ENCODE measurements at places on chromosomes 13 and 19.

- no peak for DNase-seq
Observed at GRCh38 chr13:78679329-78679728, 20.4 kb upstream of the OBI1 start.

DNA sequence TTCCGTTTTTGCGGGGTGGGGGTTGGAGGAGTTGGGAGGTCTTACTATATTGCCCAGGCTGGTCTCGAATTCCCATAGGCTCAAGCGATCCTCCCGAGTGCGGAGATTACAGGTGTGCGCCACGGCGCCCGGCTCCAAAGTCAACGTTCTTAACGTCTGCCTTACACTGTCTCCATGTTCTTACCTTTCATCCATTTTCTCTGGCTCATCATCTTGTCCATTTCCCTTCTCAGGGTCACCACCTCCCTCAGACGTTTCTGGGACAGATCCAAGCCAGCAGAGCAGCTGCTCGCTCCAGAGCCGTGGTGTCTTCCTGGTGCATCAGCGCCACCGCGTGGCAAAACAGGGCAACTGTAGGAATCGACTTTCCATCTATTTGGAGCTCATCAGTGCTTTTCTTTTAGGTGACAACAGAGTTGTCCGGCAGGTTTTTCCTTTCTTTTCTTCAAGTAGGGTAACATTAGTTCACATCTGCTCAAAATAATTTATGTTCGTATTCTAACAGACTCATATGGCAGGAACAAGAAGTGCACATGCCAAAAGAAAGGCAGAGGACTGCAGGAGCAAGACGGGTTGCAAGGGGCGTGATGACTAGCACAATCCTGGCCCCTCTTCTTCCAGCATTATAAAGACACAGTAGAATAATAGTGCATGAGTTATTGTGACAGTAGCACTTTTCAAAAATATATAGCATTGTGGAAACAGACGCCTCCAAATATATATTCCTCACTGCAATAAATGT, 103.1 kb upstream of the ABCC4 start:
- DNase-seq = peak; percentile 83

DNA sequence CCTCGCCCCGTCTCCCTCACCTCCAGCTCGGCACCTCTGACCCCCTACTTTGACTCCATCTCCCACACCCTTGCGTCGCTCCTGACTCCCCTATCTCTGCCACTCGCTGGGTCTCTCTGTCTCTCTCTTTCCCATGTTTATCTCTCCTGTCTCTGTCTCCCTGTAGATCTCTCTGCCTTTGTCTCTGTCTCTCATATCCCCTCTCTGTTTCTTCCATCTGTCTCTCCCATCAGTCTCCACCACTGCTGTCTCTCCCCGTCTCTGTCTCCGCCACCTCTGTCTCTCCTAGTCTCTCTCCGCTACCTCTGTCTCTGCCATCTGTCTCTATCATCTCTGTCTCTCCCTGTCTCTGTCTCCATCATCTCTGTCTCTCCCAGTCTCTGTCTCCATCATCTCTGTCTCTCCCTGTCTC, 12.4 kb upstream of the BBC3 start:
- no peak for DNase-seq

GRCh38 chr13:111304041-111304544, 16.3 kb upstream of the TEX29 start:
- peak; percentile 60 for DNase-seq

GRCh38 chr19:1470305-1471009, 8.6 kb downstream of the C19orf25 start:
- DNase-seq = no peak

DNA sequence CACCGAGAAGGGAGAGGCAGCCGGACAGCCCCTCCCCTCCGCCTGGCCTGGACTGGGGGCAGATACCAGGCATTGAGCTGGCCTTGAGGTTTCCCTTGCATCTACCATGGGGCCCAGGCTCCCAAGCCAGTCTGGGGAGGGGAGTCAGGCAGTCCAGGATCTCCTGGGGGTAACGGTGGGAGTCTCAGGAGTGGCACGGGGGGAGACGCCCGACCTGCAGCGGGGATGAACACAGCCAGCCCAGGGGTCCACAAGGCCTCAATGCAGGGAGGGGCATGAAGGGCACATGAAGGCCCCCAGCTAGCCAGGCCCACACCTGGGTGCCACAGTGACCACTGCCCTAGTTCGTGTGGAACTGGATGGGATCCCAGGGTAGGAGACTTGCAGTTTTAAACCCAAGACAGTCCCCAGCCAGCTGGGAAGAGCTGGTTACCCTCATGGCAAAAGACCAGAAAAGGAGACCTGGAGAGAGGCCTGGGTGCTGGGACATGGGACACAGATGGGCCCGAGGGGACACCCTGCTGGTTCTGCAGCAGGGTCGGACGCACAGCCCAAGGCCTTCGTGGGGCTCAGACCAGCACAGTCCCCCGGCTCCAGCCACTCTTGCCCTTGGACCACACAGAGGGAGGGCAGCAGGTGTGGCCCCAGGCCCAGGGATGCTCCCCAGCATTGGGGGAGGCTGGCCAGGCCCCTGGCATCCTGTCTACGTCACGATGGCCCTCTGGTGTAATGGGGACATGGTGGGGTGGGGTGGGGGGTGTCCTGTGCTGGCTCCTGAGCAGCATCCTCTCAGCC, 4.6 kb upstream of the UQCR11 start:
- no peak for DNase-seq

DNA sequence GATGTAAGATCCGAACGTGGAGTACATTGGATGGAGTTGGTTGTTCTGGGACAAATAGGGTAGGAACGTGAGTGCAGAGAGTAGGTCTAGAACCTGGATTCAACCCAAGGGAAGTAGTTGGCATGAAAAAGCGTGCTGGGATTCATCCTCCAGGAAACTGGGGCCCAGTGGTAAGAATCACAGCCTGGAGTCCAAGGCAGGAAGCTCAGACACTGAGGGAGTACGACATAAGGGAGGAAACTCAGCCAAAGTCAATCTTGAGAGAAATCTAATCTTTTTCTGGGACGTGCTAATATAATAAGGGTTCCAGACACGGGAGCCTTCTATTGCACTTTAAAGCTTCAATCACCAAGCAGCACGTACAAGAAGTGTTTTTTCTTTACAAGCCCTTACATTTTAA, 46.4 kb downstream of the DLEU7 start:
- no peak for DNase-seq

GRCh38 chr19:46081928-46082727, 41.3 kb upstream of the IGFL4 start:
- no peak for DNase-seq

GRCh38 chr13:35228536-35228935, 248.0 kb downstream of the MAB21L1 start:
- DNase-seq = no peak

- DNase-seq = no peak
Observed at GRCh38 chr13:40453351-40454021, 213.0 kb downstream of the FOXO1 start.

DNA sequence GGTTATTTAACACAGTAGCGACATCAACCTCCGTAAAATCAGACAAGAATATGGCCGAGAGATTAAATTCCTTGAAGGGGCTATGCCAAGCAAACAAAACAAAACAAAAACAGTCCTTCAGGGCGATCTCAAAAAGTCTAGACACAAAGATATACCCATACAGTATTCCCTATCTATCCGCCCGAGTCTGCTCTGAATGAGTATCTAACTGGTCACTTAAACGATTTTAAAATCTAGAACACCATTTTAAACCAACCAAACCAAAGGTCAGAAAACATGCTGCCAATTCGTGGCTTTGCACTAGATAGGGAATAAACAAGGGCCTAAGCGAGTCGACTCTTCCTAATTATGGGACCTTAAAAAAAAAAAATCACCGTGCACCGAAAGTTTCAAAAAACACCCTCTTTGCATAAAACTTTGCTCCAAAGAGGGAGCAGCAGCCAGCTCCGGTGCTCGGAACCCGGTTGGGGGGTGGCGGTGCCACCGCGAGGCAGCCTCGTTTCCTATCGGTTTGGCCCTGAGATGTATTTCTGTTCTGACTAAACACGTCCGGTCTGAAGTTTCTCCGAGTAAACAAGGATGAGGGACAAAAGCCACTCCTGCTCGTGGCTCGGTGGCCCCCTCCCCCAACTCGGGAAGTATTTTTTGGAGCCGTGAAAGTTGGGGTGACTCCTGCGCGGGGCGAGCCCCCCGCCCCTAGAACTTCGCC, 1.8 kb downstream of the HMGB1 start:
- no peak for DNase-seq

- no peak for DNase-seq
Observed at GRCh38 chr19:45492627-45493470, 4.0 kb downstream of the RTN2 start.

DNA sequence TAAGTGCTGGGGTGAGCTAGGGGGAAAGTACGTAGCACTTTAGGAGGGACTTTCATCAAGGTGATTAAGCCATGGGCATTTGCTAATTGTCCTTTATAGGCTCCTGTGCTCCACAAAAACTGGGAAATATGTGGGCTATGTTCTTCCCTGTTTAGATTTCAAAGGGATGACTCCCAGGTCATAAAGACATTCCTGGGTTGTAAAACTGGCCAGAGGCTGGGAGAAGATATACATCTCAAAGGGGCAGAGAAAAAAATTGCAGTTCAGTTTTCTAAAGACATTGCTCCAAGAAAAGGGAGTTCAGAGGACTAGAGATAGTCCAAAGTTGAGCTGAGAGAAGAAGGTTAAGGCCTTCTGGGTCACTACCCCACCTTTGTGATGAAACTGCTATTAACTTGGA, 204.8 kb downstream of the MYO16 start:
- no peak for DNase-seq

DNA sequence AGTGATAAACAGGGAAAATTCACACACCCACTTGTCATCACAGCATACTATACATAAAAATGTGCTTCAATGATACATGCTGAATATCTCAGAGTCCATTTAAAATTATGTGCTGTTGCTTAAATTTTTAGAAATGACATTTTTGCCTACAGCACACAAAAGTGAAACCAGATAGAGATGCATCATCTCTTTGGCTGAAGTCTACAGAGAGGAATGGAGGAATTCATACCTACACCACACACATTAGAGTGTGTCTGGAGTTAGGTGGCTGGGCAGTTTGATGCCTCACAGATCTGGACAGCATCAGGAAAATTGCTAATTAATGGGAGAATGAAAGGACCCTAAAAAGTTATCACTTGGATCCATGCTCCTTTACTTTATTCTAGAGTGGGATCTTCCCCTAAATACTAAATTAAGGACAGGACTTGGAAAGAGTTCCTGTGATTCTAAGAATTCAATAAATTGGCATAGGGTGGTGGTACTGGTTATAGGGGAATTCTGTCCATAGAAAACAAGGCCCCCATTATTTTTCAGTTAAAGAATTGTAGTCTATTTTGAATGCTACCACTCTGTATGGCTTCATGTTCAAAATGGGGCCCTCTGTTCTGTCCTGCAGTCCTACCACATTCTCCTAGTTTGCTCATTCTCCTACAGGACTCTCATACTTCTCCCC, 41.3 kb downstream of the RCBTB2 start:
- no peak for DNase-seq

GRCh38 chr19:35729763-35730162, 12.0 kb downstream of the KMT2B start:
- no peak for DNase-seq

DNA sequence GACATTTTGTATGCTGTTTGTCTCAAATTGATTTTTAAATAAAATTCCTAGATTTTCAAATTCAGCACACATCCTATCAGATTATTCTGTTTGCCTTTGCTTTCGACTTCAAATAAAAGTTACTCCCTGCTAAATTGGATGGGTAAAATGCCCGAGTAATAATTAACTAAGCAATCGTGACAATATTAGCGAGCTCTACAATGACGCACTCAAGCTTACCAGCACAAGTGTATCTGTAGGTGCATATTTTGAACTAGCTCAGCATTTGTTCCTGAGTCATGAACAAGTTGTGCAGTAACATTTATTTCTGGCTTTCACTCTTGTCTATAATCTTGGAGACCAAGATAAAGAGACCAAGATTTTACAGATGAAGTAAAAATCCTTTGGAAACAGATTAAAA, 113.4 kb downstream of the UBL3 start:
- DNase-seq = no peak

DNA sequence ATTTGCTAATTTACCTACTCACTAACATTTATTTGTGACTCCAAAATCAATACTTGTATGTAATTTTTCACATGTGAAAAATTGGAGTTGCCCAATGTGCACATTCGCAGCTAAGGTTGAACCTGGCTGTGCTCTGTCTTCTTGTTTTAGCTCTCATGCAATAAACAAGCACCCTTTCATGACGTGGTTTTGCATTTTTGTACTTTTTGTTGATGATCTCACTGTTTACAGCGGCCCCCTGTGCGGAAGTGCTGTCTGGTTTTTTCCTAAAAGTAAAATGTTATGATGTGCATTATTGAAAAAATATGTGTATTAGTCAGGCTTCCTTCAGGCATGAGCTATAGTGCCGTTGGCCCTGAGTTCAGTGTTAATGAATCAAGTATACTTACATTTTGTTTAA, 18.1 kb downstream of the DGKH start:
- DNase-seq = no peak

DNA sequence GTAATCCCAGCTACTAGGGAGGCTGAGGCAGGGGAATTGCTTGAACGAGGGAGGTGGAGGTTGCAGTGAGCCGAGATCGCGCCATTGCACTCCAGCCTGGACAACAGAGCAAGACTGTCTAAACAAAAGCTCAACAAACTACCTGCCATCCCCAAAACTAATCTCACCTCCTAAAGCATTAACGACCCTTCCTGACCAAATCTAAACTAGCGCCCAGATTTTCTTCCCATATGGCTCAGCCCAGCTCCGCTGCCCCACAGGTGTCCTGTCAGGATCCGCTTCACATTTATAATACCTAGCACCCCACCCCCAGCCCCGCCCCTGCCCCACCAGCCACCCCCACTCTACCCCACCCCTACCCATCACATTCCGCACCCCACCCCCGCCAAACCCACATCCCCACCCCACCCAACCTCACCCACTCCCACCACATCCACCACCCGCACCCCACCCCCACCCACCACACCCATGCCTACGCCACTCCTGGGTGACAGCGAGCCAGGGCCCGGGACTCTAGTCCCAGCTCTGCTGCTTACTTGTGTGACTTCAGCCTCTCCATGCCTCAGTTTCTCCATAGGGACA, 599 bp downstream of the C19orf12 start:
- no peak for DNase-seq

GRCh38 chr13:73793361-73793760, 340.8 kb downstream of the KLF12 start:
- DNase-seq = no peak

GRCh38 chr13:100131863-100132574, 43.1 kb downstream of the PCCA start:
- no peak for DNase-seq

- DNase-seq = no peak
Observed at GRCh38 chr19:15399635-15400034, 19.2 kb downstream of the AKAP8L start.

GRCh38 chr13:45240143-45240542, 39.3 kb upstream of the KCTD4 start:
- no peak for DNase-seq

GRCh38 chr19:28155265-28155664, 1057.7 kb downstream of the UQCRFS1 start:
- DNase-seq = no peak
